Fibroblast of lung (primary cell): ENCODE measurements at places on chromosomes 5 and 9.

- no peak for DNase-seq
Measured at GRCh38 chr9:137793196-137793841, 84.3 kb upstream of the CACNA1B start.

- no peak for DNase-seq
Measured at GRCh38 chr5:75623846-75624245, 12.6 kb downstream of the ANKDD1B start.

DNA sequence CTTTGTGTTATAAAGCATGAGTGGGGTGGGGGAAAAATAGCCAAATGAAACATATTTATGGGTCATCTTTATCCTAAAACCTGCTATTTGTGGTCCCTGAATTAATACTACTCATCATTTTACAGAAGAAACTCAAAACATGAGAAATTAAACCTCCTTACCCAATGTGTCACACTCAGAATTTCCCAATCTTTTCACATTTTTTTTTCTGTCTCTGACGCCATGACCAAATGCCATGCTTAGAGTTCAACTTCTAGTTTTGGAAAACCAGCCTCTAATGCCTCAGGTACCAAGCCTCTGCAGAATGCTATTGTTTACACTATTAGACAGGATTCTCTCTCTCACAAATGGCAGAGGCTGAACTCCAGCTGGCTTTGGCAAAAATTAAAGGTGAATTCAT, 505.5 kb upstream of the WWC1 start:
- DNase-seq = no peak

GRCh38 chr9:99070681-99071080, 34.2 kb upstream of the TGFBR1 start:
- DNase-seq = no peak

DNA sequence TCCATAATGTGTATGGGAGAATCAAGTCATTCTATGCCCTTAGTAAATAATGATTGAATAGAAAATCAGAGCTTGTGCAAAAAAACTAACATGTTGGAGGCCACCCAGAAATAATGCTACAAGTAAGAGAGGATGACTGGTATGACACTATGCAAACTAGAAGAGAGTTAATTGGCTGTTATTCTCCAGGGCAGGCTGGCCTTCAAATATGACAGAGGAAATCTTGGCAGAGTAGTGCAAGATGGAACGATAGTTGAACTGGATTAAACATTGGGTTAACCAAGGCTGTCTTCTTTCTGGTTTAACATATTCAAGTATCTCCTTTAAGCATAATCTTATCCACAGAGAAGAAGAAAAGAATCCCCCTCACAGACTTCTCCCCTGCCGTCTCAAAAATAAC, 196.1 kb downstream of the MPDZ start:
- DNase-seq = peak; percentile 6

- DNase-seq = no peak
Measured at GRCh38 chr5:73418244-73418691, 30.3 kb downstream of the FOXD1 start.

- DNase-seq = no peak
Measured at GRCh38 chr9:93154293-93154903, 20.3 kb upstream of the NINJ1 start.

GRCh38 chr5:13316176-13316575, 628.3 kb downstream of the DNAH5 start:
- peak; percentile 68 for DNase-seq

GRCh38 chr9:99063522-99063921, 41.4 kb upstream of the TGFBR1 start:
- no peak for DNase-seq

DNA sequence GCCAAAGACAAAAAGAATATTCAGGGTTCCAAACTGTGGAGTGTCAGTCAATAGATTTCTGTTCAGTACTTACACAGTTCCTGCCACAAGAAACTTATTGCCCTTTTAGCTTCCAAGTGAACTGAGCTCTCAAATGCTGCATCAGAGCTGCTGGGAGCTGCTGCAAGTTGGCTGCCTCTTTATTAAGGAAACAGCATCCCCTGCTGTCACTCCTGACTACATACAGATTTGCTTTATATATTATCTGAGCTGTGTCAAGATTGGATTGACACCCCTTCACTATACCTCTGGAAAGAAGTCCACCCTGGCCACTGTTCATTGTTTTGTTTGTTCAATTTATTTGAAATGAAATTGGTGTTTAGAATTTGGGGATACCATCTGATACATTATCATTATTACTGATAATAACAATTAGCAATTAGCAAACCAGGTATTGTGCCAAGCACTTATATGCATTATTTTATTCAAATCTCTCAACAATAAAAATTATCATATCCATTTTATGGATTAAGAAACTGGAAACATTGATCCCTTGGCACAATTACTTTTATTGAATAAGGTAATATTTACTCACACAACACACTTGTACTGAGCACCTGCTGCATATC, 16.4 kb upstream of the C5orf58 start:
- peak; percentile 57 for DNase-seq

DNA sequence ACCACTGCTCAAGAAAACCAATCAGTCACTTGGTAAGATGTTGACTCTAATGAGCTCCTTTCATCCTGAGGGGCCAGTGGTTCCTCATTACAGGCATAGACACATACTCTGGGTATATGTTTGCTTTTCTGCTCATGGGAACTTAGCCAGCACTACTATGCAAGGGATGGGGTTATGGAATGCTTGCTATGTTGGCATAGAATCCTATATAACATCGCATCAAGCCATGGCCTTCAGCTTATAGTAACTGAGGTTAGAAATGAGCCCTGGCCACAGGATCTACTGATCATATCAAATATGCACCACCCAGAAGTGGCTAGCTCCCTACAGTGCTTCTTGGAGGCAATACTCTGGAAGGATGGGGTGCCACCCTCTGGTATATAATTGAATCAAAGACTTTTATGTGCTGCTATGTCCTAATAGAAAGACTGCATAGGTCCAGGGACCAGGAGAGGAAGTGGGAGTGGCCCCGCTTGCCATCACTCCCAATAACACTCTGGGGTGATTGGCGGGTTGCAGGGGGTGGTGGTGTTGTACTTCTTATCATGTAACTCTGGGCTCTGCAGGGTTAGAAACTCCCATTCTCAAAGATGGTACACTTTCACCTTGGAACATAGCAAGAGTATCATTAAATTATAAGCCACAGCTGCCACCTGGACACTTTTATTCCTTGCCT, 70.3 kb downstream of the ZNF366 start:
- no peak for DNase-seq

DNA sequence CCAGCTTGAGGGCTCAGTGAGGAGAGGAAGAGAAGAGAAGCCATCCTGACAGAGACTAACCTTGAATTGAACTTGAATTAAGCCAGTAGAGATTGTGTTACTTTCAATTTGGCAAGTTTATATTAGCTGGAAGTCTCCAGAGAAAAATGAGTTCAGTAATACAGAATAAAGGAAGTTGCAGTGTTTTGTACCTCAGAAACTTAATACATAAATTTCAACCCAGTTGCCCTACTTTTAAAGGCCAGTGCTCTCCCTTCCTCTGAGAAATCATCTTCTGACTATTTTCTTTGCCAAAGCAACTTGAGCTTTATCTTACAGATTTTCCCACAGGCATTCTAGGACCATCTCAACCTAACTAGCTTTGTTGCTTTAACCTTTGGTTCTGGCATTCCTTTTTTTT, 231.0 kb upstream of the GAS1 start:
- no peak for DNase-seq
